ENCODE measurements at places on chromosomes 6 and 20. TPM values are rescaled to one million over a fixed set of nuclear protein-coding genes. Genes with fewer than 3 reads are reported as not detected.

DNA sequence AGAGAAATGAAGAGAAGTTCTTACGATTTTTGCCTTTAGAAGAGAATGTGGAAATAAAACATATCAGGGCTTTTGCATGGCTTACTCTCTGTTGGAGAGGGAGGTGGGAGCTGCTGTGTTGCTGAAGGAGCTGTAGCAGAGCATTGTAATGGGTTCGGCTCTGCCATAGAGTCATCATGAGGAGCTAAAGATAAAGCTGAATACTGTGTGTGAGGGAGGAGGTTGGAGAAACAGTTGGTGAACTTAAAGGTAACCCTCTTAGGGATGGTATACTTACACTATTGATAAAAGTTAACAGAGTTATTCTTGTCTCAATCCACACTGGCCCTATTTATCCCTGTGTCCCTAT, 34.8 kb downstream of the CTNNBL1 start:
- DNase-seq = no peak

DNA sequence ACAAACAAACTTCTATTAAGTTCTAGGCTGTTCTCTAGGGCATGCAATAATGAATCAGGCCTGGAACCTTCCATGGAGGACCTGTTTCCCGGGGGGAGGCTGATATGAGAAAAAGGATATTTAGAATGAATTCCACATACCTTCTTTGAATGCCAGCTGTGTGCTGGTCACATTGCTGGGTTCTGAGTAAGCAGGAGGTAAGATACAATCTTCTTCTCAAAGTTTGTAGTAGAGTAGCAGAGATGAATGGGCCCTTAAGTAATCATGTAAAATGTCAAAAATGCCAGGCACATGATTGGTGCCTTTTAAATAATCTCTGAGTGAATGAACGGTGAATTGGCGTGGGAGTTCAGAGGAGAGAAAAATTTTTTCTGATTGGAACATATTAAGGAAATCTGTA, 47.4 kb downstream of the TGM2 start:
- no peak for DNase-seq

DNA sequence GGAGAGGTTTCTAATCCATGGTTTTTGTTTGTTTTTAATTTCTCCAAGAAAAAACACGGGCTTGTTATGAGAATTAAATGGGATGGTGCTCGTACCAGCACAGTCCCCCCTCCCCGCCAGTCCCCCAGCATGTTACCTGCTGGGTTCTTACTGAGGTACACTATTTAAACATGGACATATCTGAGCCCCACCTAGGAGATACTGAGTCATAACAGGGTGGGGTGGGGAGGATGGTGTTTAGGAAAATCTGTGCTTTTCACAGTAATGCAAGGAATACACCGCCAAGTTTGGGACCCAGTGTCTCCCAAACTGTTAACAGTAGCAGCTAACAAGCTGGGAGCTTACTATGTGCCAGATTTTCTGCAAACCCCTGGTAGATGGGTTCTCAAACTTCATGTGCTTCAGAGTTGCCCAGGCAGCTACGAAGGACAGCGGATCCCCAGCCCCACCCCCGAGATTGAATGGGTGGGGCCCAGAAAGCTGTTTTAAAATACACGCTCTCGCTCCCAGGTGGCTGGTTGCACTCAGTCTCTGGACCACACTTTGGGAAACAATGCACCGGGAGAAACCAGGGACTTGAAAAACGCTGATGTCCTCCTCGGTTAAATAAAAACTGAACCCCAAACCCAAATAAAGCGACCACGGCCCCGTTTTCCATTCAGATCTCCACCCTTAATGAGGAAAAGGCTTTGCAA, 995 bp downstream of the ZFP64 start:
- DNase-seq = peak; percentile 4

GRCh38 chr20:57919049-57919448, 209.2 kb upstream of the PMEPA1 start:
- DNase-seq = no peak

DNA sequence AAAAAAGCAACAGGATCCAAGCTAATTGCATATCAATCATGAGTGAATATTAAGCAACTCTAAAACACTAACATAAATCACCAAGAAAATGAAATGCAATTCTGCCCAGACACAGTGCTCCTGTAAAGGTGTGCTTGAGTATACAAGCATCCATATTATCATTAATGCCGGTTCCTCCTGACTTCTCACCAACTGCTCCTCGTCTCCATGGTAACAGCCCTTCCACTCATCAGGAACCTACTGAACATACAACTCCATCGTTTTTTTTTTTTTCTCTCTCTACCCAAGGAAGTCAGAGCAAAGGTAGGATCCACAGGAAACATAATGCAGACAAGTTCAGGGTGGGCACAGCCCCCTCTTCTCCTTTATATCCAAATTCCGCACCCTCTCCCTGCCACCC, 12.4 kb downstream of the GABBR1 start:
- no peak for DNase-seq

DNA sequence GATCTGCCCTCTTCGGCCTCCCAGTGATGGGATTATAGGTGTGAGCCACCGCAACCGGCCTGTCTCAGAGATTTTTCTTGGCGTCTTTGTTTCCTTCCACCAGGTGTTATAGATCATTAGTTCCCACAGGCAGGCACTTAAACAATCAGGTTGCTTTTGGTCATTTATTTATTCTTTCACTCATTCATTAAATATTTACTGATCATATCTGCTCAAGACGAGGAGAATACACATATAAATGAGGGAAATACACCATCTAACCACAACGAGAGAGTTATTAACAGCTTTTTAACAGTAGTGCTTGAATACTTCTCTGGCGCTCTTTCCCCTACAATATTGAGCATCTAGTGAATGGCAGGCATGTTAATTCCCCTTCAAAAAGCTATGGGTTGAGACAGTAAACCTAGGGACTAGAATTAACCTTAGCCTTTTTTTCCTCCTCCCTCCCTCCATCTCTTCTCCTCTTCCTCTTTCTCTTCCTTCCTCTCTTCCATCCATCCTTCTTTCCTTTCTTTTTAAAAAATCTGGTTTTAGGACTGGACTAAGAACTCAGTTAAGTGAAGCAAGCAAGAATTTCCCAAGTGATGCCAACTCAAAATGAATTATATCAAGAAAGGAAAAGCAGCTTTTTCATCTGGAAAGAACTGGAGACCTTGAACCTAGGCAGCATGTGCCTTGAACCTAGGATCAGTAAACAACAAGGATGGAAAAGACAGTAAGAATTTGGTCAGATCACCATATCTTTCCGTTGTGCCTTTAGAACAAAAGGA, 41.1 kb upstream of the RFPL4B start:
- DNase-seq = no peak

- no peak for DNase-seq
Observed at GRCh38 chr6:119160911-119161310, 82.4 kb upstream of the FAM184A start.

DNA sequence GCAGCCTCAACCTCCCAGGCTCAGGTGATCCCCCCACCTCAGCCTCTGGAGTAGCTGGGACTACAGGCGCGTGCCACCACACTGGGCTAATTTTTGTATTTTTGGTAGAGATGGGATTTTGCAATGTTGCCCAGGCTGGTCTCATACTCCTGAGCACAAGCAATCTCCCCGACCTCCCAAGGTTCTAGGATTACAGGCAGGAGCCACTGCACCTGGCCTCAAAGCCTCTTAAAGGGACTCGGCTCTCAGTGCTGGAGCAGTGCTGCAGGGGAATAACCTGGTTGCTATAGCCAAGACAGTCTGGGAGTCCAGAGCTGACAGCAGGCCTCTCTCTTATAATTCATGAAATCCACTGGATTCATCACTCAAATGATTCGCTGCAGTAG, 17.0 kb downstream of the GHRH start:
- no peak for DNase-seq

DNA sequence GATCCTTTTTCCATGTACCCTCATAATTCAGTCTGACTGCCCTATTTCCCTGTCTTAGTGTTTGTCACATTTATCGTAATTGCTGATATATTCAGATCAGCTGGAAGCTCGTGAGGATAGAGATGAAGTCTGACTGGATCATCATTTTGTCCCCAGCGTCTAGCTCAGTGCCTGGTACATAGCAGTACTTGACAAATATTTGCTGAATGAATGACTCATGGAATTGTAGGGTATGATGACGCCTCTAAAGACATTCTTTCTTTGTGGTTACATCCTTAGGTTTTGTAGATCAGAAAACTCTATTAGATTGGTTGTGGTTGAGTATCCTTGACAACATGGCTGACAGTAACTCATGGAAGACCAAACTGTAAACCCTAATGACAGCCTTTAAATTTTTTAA, 68.9 kb downstream of the MTHFD1L start:
- no peak for DNase-seq

- no peak for DNase-seq
Observed at GRCh38 chr20:58135441-58136148, 92.9 kb downstream of the ANKRD60 start.

DNA sequence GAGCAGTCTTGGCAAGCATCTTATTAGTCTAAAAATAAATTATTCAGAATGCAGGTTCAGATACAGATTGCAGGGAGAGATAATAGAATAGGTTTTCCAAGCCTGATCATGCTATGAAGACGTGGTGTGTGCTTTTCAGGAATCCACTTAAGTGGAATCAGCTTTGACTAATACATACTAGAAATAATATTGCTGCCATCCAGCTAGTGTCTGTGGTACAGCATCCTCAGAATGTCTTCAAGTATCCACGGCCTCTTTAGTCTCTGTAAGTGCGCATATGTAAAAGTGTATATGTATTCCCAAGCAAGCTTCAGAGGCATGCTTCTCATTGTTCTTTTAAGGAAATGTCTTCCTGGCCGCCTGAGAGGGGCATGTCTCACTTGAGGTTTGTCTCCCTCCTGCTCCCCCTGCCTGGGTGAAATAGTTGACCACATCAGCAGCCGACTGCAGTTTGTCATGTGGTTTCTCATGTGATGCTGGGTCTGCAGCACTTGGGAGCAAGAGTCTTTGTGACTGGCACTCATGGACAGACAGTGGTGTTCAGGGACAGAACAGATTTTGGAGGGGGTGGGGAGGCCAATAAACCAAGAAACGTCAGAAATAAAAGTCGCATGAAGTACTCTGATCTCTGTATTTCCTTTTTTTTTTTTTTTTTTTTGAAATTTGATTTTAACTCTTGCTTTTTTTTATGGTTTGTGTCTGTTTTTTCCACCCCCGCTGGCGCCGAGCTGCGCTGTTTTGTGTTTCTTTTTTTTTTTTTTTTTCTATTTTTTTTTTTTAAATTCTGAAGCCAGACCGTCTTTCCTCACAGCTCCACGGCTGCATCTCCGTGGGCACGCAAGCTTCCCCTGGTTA, 150.8 kb downstream of the PRL start:
- DNase-seq = peak; percentile 46

DNA sequence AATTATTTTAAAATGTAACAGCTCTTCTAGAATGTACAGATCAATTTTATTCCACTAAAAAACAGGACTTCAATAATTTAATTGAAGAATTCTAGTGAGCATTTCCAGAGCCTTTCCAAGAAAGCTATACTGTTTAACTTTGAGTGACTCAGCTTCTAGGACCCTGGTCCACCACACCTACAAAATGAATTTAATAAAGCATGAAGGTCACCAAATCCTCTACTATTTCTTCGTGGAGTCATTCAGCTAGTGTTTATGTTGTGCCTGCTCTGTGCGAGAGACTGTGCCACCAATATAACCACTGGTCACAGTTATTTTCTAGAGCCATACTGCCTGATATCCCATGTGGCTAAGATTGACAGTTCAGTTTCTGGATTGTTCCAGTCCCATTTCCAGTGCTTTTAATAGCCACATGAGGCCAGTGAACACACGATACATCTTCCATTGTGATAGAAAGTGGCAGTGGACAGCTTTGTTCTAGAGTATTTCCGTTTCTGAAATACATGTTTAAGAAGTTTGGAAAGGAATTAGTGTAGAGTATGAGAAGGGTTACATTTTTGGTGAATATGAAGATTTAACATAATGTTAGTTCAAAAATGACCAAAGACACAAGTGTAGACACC, 160.7 kb downstream of the MTHFD1L start:
- DNase-seq = no peak

GRCh38 chr6:31328355-31328960, 28.5 kb downstream of the HLA-B start:
- DNase-seq = no peak

GRCh38 chr6:41939176-41939847, 2.3 kb downstream of the CCND3 start:
- DNase-seq = peak; percentile 30

GRCh38 chr6:35108309-35108885, 32.7 kb downstream of the TCP11 start:
- no peak for DNase-seq

GRCh38 chr6:5537967-5538366, 276.7 kb downstream of the FARS2 start:
- no peak for DNase-seq

- no peak for DNase-seq
Observed at GRCh38 chr6:11379805-11380204, 147.3 kb upstream of the NEDD9 start.

GRCh38 chr6:115894426-115894992, 166.2 kb downstream of the FRK start:
- DNase-seq = no peak

DNA sequence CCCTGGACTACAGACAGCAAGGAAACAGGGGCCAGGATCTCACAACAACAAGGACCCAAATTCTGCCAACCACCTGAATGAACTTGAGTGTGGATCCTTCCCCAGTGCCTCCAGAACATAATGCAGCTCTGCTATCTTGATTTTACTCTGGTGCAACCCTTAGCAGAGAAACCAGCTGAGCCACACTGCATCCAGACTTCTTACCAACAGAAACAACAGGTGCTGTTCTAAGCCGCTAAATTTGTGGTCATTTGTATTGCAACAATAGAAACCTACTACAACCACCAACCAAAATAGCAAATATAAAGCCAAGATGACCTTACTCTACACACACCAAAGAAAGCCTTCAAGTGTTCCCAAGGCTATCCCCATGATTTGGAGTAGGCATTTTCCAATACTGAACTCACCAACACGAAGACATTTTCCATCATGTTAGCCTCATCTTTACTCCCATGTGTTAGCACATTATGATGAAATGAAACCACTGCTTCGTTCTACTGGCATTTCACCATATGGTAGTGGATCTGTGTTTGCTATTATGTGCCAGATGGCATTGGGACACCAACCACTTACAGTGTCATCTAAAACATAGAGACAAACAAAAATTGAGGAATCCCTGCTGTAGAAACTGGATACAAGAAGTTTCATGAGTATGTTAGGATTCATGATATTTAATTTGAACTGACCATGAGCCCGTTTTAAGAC, 249.8 kb upstream of the ID4 start:
- DNase-seq = no peak

Gene BMP6
- not detected for total RNA-seq

Gene HAO1
- total RNA-seq = not detected

Gene OR2J3
- not detected for total RNA-seq

Gene RALGAPB
- 29.1 TPM for total RNA-seq

Gene KCNQ5
- 3.5 TPM for total RNA-seq

Gene LY6G6F
- not detected for total RNA-seq

Gene GPR6
- not detected for total RNA-seq

Gene SLC4A11
- 0.78 TPM for total RNA-seq

Measured in CD8-positive, alpha-beta T cell (primary cell).